NCI-H510A (cell line): ENCODE measurements at places on chromosomes 5 and 9.

- DNase-seq: no peak
Observed at GRCh38 chr5:151144275-151144674, 13.3 kb downstream of the ANXA6 start.

DNA sequence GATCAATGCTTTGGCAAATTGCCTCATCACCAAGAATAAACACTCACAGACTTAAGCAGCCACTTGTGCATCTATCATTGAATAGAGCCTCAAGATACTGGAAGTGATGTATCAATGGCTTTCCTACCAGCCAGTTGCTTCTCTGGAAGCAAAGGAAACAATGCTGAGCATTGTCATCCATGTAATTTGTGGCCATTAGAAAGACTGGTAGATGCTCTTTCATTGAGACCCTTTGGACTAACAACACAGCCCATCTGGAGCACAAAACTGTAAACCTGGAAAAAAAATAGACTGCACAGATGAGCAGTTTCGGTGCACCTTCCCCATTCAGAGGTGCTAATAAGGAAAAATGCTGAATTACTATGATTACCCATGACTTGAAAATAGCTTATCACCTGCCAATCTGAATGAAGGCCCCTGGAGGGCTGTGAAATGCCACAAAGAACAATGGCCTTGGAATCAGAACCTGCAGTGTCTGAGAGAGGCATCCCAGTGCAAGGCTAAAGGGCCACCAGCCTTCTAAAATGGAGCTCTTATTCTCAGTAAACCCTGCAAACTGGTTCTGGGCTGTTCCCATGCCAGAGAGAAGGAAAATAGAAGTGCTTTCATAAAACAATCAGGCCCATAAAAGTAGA is 127.5 kb downstream of the RFK start:
- no peak for DNase-seq

DNA sequence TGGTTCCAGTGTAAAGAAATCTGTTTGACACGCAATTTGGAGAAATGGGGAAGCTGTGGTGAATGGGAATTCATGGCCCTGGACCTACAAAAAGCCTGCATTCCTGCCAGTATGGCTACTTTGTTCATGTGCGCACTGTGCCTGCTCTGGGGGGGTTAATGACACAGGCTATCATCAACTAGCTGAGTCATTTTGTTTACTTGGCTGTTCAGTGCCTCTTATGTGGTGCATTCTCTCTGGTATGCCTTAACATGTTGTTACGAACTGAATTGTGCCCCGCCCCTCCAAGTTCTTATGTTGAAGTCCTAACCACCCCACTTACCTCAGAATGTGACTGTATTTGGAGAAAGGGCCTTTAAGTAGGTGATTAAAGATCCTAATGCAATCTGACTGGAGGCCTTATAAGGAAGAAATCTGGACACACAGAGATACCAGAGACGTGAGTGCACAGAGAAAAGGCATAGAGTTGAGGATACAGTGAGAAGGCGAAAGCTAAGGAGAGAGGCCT is 20.4 kb upstream of the UBAP1 start:
- peak; percentile 81 for DNase-seq

GRCh38 chr5:122322801-122323548 is 10.9 kb downstream of the SNCAIP start:
- no peak for DNase-seq

DNA sequence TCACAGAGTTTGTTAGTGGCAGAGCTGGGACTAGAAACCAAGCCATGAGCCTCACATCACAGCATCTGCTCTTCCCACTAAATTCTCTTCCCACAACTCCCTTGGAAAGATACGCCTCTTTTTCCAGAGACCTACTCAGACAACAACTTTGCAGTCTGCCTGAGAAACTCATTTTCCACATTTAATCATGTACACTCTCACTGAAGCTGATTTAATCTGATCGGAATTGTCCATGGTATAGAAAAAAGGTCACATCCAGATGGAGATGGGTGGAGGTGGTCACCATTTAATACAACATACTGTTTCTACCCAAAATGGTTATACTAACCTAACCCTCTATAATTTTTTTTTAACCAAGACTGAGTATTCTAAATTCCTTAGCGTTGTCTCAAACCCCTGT is 366.2 kb downstream of the ENC1 start:
- no peak for DNase-seq

GRCh38 chr9:2616692-2617377 is 4.8 kb upstream of the VLDLR start:
- DNase-seq: no peak
